ENCODE measurements at places on chromosomes 4 and X.

- DNase-seq, result no peak
Observed at GRCh38 chrX:12447448-12448064, 309.3 kb downstream of the FRMPD4 start.

DNA sequence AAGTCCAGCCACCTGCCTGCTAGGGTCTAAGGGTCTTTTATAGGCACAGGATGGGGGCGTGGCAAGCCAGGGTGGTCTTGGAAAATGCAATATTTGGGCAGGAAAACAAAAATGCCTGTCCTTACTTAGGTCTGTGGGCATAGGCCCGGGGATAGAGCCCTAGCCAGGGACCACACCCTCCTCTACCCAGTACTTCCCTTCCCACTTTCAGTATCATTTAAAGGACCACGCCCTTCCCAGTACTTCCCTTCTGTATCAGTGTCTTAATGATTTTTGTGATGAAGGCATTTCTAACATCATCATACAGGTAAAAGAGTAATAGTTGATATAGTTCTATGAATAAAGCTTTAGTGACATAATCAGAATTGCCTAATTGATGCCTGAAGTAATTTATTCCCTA is 11.4 kb downstream of the BANK1 start:
- DNase-seq, result no peak

DNA sequence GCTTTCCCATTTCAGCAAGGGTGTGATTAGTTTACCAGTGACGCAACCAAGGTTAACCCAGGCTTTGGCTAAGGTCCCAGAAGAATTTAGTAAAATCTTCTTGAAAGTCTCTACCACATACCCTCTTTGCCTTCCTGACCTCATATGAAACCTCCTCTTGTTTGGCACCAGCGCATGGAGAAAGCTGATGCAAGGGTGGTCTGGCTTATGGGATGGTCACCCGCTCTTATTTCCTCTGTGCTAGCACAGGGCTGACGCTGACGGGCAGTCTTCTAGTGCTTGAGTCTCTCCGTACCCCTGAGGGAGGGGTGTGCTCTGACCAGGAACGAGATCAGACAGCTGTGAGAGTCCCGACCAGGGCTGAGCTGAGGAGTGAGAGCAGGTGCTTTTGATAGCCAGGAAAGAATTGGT is 137.6 kb downstream of the TENM3 start:
- DNase-seq, result no peak

DNA sequence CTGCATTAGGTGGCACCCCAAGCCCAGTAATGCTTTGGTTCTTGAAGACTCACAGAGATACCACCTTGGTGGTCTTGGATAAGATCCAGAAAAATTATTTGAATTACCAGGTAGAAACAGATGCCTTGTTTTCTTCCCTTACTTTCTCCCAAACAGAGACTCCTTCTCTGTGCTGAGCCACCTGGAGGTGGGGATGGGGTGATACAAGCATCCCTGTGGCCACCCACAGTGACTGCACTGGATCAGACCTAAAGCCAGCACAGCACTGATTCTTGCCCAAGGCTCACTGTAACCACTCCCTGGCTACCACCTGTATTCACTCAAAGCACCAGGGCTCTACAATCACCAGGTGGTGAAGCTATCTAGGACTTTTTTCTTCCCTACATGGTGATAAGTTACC is 156.8 kb downstream of the TEX13A start:
- DNase-seq, result no peak

GRCh38 chrX:8726031-8726652 is 5.8 kb downstream of the ANOS1 start:
- no peak for DNase-seq

GRCh38 chr4:183201331-183201730 is 102.3 kb downstream of the WWC2 start:
- no peak for DNase-seq

DNA sequence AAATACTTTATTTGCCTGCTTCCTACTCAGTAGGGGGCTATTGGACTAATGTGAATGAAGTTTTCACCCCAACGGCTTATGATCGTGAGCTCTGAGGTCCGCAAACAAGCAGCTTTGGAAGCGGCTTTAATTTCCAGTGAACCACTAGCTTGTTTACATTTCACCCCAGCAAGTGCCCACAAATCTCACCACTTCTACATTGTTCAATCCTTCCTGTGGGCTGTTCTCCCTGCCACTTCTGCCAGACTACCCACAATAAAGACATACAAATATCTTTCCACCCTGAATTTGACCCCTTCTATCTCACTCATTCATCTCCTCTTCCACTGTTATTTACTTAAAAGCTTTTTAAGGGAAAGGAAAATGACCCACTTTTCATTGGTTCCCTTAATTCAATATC is 98.0 kb downstream of the CDS1 start:
- no peak for DNase-seq

- no peak for DNase-seq
Observed at GRCh38 chr4:141391771-141392170, 171.1 kb downstream of the ZNF330 start.

DNA sequence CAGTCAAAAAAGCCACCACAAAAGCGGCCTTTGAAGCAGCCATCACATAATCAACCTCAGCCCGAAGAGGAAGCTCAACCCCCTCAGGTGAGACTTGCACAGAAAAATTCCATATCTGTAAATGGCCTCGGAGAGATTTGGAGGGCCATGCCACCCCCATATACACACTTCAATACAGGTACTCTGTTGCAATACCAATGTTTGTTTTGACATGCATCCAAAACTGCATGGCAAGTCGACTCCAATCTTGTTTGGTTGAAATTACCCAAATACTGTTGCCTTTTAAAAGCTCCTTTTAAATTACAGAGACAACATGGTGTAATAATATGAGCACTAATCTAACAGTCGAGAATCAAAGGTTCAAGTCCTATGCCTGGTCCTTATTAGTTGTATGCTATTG is 5.9 kb downstream of the ENAM start:
- DNase-seq, result no peak

GRCh38 chrX:40544343-40545266 is 36.2 kb upstream of the ATP6AP2 start:
- DNase-seq, result no peak

GRCh38 chr4:38717604-38718003 is 53.6 kb downstream of the KLF3 start:
- DNase-seq, result no peak
